NCI-H1048 (cell line): ENCODE measurements at places on chromosomes 7 and 10.

- DNase-seq: no peak
Observed at GRCh38 chr7:18566829-18567228, 71.3 kb downstream of the HDAC9 start.

GRCh38 chr7:27161214-27161720 lies 4.1 kb downstream of the HOXA9 start:
- no peak for DNase-seq

DNA sequence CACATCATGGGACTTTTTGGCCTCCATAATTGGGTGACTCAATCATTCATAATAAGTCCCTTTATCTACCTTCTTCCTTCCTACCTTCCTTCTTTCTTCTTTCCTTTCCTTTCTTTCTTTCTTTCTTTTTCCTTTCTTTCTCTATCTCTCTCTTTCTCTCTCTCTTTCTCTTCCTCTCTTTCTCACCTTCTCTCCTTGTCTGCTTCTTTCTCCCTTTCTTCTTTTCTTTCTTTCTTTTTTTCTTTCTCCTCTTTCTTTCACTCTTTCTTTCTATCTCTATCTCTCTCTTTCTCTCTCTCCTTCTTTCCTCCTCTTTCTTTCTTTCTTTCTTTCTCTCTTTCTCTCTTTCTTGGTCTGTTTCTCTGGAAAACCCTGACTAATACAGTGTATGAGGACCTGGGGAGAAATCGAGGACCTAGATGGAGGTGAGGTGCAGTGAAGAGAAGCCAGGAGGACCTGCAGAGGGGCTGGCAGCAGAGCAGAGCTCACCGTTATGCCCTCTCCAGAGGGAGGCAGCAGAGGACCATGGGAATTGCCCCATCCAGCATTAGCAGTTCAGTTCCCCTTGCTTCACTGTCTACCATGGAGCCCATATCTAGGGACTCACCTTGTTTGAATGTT lies 52.7 kb upstream of the BTRC start:
- peak; percentile 18 for DNase-seq

DNA sequence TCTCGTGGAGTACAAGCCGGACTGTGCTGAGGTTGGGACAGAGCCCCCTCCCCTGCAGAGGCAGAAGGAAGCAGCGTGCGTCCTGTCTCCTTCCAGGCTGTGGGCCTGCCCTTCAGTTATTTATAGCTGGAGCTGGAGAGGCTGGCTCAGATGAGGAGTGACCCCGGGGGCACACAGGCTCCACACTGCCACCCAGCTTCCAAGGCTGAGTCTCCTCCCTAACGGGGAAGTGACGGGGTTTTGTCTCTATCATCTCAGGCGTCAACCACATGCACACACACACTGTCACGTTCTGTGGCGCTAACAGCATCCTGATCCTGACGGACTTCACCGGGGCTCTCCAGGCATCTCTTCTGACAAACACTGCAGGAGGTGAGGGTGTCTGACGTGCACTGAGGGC lies 25.4 kb downstream of the AMZ1 start:
- no peak for DNase-seq

DNA sequence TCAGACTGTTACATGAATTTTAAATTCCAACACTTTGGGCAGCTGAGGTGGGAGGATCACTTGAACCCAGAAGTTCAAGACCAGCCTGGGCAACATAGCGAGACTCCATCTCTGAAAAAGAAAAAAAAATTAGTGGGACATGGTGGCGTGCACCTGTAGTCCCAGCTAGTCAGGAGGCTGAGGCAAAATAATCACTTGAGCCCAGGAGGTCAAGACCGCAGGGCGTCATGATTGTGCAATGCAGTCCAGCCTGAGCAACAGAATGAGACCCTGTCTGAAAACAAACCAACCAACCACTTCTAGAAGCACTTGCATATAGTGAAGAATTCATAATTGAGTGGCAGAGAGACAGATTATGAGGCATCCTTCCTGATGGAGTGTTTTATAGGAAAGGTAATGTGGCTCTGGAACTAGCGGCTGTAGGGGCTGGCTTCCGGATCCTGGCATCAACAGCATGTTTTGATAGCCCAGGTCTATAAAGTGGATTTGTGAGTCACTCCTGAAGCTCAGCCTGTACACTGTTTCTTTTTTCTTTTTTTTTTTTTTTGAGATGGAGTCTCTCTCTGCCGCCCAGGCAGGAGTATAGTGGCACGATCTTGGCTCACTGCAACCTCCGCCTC lies 40.3 kb upstream of the RSBN1L start:
- DNase-seq: no peak

DNA sequence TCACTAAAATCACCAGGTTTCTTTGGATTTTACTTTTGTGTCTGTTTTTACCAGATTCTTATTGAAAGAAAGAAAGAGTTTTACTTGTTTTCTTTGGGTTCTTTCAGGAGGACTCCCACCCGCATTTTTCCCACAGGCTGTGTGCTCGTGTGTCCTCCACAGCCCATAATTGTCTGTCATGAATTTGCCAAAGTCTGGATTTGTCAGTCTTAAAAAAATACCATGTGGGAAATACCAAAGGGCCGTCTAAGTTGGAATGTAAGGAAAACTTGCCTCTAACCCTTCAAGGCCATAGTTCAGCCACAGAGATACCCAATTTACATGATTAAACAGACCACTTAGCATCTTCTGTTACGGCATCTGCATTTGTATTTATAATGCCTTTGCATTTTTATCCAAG lies 41.3 kb upstream of the INHBA start:
- DNase-seq: no peak

GRCh38 chr7:4692055-4692454 lies 10.0 kb downstream of the FOXK1 start:
- no peak for DNase-seq

- DNase-seq: no peak
Observed at GRCh38 chr7:107085180-107085579, 40.7 kb downstream of the PRKAR2B start.

DNA sequence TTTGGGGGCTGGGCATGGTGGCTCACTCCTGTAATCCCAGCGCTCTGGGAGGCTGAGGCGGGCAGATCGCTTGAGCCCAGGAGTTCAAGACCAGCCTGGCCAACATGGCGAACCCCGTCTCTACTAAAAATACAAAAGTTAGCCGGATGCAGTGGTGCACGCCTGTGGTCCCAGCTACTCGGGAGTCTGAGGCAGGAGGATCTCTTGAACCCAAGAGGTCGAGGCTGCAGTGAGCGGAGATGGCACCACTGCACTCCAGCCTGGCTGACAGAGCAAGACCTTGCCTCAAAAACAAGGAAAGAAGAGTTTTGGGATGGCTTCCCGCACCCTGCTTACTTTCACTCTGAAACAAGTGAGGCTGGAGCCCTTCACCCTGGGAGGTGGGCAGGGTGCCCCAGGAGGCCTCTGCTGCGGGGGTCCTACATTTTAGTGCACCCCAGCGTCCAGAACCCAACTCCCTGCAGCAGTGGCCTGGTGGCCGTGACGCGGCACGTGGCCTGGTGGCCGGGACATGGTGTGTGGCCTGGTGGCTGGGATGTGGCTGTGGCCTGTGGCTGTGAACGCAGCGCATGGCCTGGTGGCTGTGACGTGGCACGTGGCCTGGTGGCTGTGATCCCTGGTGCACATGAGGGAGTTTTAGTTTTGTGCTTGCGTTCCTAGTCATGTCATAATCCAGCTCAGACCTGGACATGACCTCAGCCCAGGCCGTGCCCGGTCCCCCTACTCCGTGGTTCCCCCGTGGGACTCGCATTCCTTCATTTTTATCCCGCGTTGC lies 9.3 kb downstream of the KNDC1 start:
- DNase-seq: no peak

DNA sequence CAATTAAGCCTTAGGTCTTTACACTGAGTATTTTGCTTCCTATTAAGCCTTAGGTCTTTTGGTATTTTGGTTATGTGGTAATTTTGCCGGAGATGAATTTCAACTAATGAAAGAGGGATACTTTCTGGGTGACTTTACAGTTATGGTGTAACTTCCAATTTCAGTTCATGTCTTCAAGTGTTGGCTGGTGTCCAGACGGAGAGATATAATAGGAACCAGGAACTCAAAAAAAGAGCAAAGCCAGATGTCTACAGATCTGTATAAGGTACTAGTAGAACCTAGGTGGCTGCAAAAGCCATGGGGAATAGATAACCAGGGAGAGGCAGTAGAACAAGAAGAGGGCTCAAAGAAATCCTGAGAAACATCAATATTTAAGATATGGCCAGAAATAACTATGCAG lies 12.3 kb downstream of the ERCC6 start:
- no peak for DNase-seq

- no peak for DNase-seq
Observed at GRCh38 chr7:1187127-1187526, 27.1 kb upstream of the ZFAND2A start.

DNA sequence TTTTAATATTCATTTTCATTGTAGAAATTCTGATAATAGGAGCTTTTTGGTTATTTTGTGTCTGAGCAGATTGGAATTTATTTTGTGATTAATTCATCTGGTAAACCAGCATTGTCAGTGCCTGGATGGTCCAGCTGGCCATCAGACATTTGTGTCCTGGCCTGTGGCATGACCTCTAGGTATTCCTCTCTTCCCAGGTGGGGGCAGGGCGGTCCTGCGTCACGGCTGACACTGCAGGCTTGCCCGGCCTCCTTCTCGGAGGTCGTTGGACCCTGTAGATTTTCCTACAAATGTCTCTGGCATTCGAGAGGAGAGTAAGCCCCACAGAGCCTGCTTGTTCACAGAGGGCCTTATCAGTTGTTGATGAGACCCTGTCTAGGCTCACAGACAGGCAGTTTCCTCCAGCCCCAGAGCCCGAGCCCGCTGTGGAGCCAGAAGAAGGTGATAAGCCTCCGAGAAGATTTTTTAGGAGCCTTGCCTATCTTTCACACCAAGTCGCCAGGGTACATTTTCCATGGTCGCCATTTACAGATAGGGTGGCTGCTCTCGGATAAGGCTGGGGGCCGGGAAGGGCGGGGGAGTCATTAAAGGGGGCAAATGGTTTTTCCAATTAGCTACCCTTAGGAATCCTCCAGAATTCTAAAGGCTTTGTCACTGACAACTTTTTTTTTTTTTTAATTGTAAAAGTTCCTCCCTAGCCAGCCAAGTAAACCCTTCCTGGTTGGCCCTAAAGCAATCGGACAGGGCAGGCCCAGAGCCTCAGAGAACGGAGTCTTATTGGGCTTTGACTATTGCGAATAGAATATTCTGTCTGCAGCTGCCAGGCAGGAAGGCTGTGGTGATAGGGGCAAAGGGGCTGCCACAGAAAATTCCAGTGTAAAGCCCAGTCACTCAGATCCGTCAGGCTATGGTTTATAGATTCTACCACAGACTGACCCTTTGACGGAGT lies 78.1 kb upstream of the TBX20 start:
- no peak for DNase-seq

DNA sequence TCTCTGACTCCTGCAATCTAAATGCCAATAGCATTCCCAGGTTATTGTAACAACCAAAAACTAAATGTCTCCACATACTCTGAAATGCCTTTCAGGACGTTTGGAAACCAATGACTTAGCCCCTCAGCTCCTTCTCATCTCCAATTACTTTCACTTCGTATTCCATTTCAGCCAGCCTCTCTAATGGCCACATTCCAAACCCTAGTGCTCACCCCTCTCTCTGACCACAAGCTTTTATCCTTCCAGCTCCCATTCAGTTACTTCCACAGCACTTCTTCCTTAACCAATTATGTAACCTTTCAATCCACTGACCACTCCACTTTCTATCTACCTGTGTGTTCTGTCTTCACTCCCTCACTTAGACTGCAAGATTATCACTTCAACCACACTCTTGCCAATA lies 4.3 kb downstream of the NOC3L start:
- DNase-seq: no peak

DNA sequence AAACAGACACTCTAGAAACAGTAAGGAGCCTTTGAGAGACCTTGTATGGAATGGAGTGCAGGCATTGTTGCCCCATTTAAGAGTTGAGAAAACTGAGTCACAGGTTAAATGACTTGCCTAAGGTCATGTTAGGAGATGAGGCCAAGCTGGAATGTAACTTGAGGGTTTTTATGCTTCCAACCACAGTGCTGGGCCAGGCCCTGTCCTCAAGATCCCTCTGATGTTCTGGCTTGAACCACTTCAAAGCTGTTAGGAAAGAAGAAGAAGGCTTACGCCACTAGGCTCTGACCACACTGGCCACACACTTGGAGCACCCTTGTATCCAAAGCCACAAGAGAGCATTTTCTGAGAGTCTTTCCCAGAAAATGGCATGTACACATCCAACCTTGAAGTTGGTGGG lies 42.7 kb downstream of the PLAU start:
- no peak for DNase-seq

DNA sequence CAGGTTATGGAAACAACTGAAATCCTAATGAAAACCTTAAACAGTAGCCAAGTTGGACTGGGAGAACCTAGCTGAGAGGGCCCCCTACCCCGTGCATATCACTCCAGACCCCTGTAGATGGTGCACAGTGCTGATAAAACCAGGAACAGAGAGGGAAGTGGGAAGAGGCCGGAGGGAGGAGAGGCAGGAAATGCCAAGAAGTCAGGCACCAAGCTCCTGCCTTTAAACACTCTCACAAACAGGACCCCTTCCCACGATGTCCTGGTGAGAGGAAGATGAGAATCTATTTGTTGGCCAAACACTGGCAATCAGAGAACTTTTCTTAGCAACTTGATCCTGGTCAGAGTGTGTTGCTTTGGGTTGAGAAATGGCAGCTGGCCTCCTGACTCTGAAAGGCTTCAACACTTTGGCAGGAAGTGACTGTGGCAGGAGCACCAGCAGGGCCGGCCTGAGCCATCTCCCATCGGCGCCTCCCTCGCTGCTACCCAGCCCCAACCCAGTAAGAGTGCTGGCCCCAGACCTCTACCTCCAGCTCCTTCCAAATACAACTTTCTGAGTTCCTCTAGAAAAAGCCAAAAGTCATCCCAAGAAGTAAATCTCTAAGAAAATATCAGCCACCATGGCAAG lies 39.5 kb downstream of the GSDME start:
- no peak for DNase-seq

DNA sequence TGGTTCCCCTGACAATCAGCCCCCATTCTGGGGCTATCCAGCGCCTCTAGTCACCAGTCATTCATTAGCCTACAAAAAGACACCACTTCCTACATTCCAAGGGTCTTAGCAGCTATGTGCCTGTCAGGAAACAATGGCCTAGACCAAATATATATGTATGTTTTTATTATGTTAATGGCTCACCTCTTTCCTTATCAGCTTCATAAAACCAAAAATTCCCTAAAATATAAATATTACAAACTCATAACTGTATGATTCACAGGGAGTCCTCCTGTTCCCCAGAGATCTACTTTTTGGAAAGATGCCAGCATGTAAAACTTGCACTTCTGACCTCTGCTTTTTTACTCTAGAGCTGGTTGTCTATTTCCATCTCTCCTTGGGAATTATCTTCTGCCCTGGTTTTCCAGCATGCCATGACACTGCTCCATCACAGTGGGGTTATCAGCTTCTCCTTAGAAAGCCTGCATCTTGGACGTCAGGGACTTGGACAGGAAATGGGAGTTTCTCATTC lies 79.2 kb downstream of the ABCA13 start:
- DNase-seq: no peak

- no peak for DNase-seq
Observed at GRCh38 chr7:69657331-69657730, 59.1 kb downstream of the AUTS2 start.
